ENCODE measurements at places on chromosomes 12 and 14.

- no peak for DNase-seq
These were observed 5.6 kb downstream of the LRP1 start for GRCh38 chr12:57133916-57134315.

GRCh38 chr12:15323480-15323879 is 1.2 kb downstream of the PTPRO start:
- DNase-seq, result no peak

- DNase-seq, result no peak
These were observed 304.2 kb upstream of the AMIGO2 start for GRCh38 chr12:47383942-47384341.

- no peak for DNase-seq
These were observed 175.6 kb upstream of the HIF1A start for GRCh38 chr14:61519735-61520134.

GRCh38 chr14:99357916-99358390 is 86.0 kb upstream of the BCL11B start:
- no peak for DNase-seq

- DNase-seq, result no peak
These were observed 525 bp upstream of the FAR2 start for GRCh38 chr12:29148596-29148910.

GRCh38 chr14:50008562-50008961 is 107.8 kb downstream of the VCPKMT start:
- no peak for DNase-seq

GRCh38 chr12:7374423-7375144 is 69.4 kb downstream of the CD163L1 start:
- peak; percentile 14 for DNase-seq

GRCh38 chr12:53231921-53232645 is at the start of gene RARG:
Gene RARG, minus strand, starts transcription at chr12:53232209. Its CDS starts 4,664 bp downstream, at chr12:53227545.
- DNase-seq, result no peak

DNA sequence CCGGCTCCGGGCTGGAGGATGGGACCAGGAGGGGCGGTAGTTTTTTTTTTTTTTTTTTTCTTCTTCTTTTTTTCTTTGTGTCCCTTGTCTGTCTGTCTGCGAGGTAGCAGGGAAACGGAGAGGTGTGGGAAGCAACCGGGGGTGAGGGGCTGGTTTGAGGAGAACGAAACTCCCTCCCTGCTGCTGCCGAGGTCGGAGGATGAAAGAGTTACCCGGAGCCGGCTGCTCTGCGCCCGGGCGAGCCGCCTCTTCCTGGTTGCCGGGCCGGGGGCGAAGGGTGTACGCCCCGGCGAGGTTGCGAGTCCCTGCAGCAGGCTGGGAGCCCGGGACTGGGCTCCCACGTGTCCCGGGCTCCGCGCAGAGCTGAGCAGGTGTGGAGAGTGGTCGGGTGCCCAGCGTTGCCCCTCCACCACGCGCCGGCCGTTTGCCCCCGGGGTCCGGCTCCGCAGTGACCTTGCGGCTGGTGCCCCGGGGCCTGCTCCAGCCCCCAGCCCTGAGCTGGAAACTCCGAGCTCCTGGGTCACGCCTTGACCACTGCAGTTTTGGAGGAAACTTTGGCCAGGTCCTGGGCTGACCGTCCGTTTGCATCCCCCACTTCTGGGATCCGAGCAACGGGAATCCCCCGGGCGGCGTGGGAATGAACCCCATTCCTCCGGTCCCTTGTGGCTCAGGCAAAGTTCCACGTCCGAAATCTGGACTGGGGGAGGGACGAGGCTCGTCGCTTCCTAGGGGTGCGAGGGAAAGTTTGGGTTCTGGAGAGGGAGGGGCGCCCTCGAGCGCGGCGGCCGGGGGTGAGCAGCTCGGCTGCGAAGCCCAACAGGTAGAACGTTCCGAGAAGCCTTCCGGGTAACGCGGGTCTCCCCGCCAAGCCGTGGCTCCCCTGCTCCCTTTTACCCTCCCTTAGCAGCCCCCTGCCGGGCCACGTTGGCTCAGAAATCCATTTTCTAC is 1.3 kb downstream of the CHST11 start:
- no peak for DNase-seq

GRCh38 chr12:32669584-32669983 is 9.5 kb upstream of the DNM1L start:
- DNase-seq, result no peak

- no peak for DNase-seq
These were observed 7.0 kb upstream of the AMN start for GRCh38 chr14:102915292-102916110.

DNA sequence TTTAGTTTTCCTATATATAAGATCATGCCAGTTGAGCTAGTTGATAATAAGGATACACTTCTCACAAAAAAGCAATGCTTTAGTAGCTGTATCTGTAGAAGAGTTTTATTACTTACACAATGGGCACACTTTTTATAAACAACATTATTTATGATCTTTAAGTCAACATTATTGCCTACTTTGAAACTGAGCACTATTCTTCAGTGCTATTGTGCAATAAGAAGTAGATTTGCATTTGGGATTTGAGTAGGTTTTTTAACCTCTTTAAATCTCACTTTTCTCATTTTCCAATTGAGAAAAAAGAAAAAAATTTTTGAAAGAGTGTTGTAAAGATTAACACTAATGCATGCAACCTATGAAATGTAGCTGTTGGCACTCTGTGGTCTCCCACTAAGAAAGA is 1198.3 kb downstream of the GALC start:
- DNase-seq, result no peak

DNA sequence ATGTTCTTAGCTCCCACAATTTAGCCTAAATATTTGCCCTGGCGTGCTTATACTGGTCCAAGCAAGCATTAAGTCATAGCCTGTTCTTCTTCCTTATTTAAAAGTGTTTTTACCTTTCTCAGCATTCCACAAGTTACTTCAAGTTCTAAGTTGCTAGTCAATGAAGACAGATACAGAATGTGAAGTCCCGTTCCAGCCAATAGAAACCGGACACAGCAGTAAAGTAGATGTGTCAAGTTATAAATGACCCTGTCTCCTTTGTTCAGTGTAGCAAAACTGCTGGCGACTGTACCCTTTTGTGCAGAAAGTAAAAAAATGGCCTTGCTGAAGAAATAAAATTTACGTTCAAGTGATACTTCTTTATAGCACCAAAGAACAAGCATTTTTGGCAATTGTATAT is 3.9 kb downstream of the SNAPC1 start:
- DNase-seq, result no peak

GRCh38 chr14:87207756-87208155 is 785.2 kb downstream of the GALC start:
- DNase-seq, result no peak

- DNase-seq, result no peak
These were observed 5.2 kb downstream of the PIWIL1 start for GRCh38 chr12:130342842-130343241.

GRCh38 chr14:76664790-76665189 is 96.5 kb upstream of the VASH1 start:
- no peak for DNase-seq

- no peak for DNase-seq
These were observed 11.4 kb downstream of the MMP14 start for GRCh38 chr14:22847661-22848341.

DNA sequence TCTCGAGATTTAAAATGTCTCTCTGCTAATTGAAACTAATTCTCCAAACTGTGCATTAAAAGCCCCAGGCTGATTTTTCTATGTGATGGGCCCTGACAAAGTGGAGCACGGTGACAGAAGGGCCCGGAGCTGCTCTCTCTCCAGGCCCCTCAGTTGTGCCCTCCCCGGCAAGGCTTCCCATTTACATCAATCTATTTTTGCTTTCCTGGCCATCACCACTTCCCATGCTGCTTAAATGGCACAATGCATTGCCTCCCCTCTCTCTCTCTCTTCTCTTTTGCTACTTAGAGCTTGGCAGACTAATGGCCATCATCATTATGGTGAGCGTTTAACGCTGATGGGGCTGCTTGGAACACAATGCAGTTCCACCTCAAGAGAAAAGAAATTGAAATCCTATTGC is 270.7 kb upstream of the DIO3 start:
- DNase-seq, result no peak

GRCh38 chr12:20696181-20696905 is 1.2 kb downstream of the SLCO1C1 start:
- no peak for DNase-seq

DNA sequence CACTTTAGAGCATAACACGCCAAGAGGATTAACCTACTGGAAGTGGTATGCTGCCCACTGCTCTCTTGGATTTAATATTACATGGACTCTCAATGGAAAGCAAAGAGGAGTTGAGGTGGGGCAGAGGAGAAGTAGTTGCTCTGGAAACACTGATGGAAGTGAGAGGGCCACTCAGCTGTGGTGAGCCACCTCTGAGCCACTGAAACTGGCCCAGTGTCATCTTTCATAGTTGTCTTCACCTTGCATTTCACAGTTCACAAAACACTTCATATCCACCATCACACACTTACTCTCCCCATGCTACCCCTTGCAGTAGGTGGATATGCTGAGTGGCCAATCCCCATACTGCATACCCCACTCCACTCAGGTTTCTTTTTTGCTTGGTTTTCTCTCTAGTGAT is 12.2 kb upstream of the PCED1B start:
- no peak for DNase-seq

GRCh38 chr12:20205854-20206253 is 162.5 kb upstream of the PDE3A start:
- DNase-seq, result no peak

GRCh38 chr12:107436376-107436775 is 249.2 kb upstream of the PWP1 start:
- DNase-seq, result peak; percentile 63

DNA sequence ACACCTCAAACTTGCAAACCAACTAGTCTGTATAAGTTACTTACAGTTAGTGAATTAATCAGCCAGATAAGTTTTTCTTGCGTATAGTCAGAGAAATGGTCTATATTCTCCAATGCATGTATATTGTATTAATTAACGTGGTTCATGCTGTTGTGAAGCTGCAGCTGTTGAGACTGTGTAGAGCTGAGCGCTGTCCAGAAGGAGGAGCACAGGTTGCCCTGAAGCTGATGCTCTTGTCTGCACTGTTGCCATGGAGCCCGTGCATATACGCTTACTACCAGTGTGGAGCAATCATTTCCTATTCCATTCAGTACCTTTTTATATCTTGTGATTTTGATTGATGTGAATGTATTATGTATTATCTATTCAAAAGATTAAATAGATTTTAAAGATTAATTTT is 74.3 kb upstream of the ARID2 start:
- DNase-seq, result no peak

DNA sequence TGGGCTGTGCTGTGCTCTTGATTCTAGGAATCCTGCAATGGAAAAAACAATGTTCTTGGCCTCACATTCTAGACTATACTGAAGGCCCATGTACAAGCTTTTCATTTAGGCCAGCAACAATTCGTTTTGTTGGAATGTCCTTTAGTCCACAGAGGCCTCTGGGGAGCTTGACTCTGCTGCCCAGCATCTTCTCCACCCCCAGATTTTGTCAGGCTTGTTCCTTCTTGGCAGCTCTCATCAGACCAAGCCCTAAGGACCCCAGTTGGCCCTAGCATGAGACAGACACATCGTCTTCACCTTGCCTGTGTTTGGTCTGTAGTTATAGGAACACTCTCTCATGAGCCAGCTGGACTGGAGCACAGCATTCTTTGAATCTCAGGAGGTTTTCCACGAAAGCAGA is 300.1 kb downstream of the VRK1 start:
- no peak for DNase-seq

DNA sequence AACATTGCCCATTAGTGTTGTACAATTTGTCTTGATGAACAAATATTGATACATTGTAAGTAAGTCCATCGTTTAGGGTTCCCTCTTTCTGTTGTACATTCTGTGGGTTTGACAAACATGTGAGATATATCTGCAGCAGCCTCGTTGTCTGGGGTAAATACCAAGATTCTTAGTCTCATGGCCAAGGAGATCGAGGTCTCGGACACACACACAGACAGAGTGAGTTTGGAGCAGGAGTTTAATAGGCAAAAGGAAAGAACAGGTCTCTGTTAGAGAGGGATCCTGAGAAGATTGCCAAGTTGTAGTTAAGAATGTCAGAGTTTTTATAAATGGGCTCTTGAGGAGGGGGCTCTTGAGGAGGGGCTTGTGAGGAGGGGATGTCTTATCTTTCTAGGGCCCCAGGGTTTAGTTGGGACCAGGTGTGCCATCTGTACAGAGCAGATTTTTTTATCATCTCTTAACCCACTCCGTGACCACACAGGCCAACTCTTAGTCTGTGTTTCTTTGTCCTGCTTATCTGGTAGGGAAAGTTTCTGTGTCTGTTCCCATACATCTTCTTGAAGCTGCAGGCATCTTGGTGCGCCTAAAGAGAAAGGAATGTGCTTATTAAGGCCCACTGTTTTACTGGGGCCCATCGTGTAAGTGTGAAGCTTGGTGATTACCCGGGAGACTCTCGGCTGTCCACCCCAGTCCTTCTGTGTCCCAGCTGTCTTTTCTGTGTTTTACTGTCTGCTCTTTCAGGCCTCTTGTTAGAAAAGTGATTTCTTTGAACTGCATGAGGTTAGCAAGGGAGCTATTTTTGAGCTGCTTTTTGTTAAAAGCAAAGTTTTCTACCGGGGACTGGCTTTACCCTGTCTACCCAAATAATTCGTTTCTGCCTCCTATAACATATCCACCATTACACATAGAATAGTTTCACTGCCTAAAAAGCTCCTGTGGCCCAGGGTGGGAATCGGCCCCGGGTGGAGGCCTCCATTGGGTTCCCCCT is 22.4 kb upstream of the CLEC2D start:
- no peak for DNase-seq

DNA sequence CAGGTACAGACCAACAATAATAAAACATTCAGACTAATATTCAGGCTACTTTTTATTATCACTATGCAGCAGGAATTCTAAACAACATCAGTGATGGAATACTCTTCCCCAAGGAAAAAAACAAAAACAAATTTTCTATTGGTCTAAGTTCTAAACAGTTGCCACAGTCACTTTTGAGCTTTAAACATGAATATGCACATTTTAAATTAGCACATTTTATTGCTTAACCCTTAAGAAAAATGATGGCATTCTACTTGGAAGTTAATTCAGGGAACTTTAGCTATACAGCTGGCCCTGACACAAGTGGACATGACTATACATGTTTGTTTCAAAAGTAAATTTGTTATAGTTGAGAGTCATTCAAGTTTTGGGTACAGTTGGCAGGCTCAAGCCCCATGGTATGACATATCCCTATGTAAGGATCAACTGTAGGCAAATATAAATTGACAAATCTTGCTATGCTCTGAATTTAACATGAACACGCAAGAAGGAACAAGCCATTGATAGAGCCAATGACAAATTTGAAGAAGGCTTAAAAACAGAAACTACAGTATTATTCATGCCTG is 224.3 kb upstream of the AMIGO2 start:
- no peak for DNase-seq

DNA sequence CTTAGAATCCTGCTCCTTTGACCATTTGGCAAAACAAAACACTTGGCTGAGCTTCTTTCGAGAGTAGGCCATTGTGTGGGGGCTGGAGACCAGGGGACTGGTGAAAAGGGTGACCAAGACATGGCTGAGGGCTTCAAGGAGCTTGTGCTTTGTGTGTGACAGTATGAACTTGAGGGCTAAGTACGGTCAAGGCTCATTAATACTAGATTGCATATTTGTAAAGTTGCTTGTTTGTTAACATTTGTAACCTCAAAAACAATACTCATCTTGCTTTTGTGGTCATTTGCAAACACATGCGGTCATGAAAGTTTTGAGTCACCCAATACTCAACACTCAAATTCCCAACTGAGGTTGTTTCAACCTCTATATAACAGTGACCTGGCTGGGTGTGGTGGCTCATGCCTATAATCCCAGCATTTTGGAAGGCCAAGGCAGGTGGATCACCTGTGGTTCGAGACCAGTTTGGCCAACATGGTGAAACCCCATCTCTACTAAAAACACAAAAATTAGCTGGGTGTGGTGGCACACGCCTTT is 42.5 kb downstream of the ZFYVE26 start:
- DNase-seq, result no peak

Data from fibroblast of skin of left quadriceps (primary cell).